ENCODE measurements at places on chromosomes 2 and 18.

DNA sequence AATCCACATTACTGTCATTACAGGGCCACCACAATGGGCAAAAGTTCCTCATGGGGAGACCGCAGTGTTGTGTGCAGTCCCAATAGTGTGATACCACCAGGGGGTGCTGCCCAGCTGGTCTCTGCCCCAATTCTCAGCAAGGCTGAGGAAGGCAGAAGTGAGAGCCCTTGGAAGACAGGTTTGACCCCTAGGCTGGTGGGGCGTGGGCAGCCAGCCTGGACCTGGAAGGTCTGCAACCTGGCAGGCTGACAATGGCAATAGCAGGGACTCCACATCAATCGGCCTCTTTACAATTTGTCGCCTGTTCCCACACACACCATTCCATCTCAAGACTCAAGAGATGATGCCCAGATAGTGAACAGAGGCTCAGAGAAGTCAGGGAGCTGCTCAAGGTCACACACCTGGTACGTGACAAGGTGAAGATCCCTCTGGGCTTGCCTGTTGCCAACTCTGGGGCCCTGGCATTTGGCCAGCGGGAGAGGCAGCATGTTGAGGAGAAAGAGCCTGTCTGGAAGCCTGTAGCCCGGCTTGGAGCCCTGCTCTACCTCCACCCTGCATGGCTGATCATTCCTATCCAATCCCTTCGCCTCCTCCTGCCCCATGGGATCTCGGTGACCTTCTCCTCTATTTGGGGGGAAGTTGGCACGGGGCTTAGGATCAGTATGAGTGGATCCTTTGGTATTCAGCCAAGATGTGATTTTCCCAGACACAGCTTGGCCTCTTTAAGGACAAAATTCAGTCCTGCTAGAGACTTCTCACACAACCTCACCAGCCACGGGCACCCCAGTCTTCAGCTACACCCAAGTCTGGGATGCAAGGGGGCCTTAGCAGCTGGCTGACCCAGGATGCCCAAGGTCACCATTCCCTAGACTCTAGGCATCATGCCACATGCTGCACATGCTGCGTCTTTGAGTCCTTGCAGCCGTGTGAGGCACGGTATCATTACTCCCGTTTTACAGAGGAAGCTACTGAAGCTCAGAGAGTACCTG, 2.9 kb upstream of the ATOH8 start:
- peak; percentile 32 for DNase-seq

GRCh38 chr2:160328811-160329527, 128.9 kb upstream of the ITGB6 start:
- no peak for DNase-seq

GRCh38 chr2:9889812-9890261, 46.6 kb downstream of the TAF1B start:
- no peak for DNase-seq

GRCh38 chr18:49510393-49511115, 23.5 kb upstream of the C18orf32 start:
- DNase-seq: peak; percentile 35

GRCh38 chr18:13451661-13452387, 233.3 kb downstream of the LDLRAD4 start:
- DNase-seq: no peak

- no peak for DNase-seq
Measured at GRCh38 chr2:20618468-20618885, 32.4 kb downstream of the HS1BP3 start.

DNA sequence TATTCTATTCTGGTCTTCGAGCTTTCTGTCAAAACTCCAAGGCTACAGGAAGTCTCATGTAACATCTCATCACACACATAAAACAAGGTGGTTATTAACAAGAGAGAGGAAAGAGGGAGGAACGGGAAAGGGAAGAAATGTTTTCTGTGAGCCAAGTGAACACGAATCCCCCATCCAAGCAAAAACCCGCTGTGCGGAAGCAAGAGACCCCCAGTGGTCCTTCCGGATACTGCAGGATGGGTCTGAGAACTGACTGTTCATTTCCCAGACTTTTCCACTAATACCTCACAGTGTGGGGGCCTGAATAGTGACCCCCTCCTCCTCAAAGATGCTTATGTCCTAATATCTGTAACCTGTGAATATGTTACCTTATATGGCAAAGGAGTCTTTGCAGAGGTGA, 19.0 kb upstream of the DIPK1C start:
- no peak for DNase-seq

GRCh38 chr2:203656522-203657287, 49.7 kb upstream of the CD28 start:
- no peak for DNase-seq

DNA sequence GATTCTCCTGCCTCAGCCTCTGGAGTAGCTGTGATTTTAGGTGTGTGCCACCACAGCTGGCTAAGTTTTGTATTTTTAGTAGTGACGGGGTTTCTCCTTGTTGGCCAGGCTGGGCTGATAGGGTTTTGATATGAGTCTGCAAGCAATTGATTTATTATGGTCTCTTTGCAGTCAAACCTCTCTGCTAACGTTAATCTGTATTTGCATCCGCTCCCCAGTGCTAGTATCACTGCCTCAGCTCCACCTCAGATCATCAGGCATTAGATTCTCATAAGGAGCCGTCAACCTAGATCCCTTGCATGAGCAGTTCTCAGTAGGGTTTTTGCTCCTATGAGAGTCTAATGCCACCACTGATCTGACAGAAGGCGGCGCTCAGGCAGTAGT, 19.0 kb downstream of the HAT1 start:
- DNase-seq: no peak

- DNase-seq: peak; percentile 52
Measured at GRCh38 chr2:218367415-218368149, 10.9 kb downstream of the CATIP start.

DNA sequence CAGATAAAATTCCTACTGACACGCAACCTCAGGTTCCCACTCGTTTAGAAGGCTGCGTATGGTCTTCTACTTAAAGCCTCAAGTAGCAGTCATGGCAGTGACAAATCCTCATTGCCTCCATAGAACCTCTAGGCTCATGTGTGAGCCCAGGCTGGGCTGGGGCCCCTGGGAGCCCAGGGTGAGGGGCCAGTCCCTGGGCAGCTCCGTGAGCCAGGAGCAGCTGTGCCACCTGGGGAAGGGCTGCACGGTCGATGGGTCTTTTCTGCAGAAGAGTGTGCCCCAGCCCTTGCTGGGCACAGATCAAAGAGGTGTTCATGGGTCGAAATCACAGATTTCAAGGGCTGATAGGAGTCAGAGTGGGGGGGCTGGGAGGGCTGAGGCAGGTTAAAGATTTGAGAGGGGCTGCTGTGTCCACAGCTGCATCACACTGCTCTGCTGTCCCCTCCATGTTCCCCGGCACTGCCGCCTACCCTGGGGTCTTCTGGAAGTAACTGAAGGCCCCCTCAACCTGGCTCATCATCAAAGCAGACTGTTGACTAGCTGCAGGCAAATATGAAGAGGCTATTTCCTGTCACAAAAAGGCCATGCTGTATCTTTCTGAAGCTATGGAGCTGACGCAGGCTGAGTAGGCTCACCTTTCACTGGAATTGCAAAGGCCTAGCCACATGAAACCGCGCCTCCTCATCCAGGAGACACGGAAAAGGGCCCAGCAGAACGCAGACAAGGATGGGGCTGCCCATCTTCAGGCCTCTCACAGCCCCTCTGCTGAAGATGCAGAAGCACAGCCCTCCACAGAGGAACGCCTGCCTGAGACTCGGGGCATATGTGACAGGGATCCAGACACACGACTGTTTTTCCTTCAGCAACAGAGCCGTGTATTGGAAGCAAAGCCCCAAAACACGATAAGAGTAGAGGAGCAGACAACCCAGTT, 35.7 kb upstream of the ALPP start:
- no peak for DNase-seq

DNA sequence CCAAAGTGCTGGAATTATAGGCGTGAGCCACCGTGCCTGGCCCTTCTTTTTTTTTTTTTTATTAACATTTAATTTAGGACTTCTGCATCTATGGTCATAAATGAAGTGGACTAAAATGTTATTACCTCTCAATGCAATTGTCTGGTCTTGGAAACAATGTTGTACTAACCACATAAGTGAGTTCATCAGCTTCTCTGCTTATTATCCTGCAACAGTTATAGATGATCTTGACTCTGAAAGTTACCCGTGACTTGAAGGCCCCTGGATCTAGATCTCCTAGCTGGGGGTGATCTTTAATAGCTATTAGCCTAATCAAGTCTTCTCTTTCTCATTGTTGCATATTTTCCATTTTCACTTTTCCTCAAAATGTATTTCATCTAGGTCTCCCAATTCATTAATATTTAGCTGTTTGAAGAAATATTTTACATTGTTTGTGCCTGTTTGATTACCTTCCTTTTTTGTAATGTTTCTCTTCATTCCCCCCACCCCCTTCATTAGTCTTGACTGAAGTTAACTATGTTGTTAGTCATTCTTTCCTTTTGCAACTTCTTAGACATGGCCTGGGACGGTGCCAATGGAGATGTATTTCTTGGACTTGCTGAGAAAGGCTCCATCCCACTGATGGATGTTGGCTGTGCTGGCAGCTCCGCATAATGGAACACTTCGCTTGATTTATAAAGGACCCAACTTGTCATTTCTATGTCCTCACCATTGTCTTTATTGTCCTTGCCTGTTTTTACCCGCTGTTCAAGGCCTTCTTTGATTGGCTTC, 141.6 kb upstream of the RIOK3 start:
- DNase-seq: no peak

GRCh38 chr2:204024503-204024902, 87.9 kb downstream of the ICOS start:
- no peak for DNase-seq
